ENCODE measurements at places on chromosomes 11 and 22.

DNA sequence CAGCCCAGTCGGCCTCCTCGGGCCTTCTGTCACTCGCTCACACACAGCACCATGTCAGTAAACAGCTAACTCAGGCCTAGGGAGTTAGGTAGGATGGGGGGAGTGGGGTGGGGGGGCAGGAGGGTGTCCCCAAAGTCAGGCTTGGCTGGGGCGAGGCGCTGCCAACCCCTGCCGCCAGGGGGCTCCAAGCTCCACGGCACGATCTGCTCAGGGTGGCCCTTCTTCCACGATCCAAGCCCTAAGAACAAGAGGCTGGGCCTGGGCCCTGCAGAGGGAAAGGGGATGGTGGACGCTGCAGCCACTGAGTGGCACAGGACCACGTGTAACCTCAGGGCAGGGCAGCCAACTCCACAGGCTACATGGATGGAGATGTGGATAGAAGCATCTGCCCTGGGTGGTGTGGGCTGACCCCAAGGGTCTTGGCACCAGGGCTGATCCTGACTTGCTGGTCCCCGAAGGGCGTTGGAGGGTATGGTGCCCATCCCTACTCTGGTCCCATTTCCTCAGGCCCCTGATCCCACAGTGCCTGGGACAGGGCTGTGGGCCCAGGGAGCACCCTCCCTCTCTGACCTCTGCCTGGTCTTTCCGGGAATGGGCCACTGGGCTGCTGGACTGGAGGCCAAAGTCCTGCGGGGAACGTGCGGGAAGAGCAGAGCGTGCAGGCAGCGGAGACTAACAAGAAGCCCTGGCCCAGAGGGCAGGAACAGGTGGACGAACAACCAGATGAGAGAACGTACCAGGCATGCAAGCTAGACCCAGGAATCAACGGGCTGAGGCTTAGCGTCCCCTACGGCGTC is 29.1 kb upstream of the TXNRD2 start:
- no peak for DNase-seq

- DNase-seq = peak; percentile 35
Observed at GRCh38 chr11:32090545-32091370, at the start of gene RCN1. TSS of gene RCN1 (plus strand) at chr11:32091074. CDS start at chr11:32091197, 123 bp downstream.

- peak; percentile 36 for DNase-seq
Observed at GRCh38 chr11:22711880-22712279, 45.5 kb downstream of the GAS2 start.

DNA sequence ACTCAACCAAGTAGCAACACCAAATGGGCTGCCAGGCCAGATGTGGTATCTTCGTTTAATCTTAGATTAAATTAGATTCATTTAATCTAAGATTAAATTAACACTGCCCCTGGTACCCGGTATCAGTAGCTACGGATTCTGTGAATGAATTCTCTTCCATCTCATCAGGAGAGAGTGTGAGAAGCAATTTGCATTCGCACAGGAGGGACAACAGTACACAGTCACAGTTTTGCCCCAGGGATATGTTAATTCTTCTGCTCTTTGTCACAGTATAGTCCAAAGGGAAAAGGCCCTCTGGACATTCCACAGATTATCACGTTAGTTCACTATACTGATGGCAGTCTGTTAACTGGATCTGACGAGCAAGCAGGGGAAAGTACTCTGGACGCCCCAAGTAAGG is 22.9 kb downstream of the ASCL2 start:
- DNase-seq = no peak

DNA sequence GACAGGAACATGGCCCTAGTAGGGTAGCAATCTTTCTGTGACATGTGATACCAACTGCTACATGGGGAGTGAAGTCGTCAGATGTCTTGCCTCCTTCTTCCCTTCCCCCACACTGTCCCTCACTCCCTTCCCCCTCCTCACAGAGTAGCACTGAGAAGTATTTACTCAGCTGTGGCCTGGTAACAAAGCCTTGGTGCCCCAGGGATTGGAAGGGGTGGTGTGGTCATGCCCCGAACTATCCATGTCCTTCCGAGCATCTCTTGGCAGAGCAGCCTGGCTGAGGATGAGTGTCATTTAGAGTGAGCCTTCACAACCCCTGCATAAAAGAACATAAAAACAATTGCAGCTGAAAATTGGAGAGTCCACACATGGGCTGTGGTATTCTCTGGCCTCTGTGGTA is 46.1 kb downstream of the ARFGAP2 start:
- DNase-seq = no peak

DNA sequence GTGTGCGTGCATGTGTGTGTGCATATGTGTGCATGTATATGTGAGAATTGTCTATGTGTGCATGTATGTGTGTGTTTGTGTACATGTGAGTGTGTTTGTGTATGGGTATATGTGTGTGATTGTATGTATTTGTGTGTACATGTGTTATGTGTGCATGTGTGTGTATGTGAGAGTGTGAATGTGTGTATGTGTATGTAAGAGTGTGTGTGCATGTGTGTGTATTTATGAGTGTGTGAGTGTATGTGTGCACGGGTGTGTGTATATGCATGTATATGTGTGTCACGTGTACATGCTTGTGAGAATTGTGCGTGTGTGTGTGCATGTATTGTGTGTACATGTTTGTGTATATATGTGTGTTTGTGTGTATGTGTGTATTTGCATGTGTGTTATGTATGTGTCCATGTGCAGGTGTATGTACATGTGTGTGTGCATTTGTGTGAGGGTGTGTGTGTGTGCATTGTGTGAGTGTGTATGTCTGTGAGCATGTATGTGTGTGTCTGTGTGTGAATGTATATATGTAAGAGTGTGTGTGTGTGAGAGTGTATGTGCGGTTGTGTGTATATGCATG is 16.0 kb downstream of the MB start:
- DNase-seq = no peak

GRCh38 chr11:117071344-117071787 is 26.9 kb downstream of the SIK3 start:
- DNase-seq = no peak

DNA sequence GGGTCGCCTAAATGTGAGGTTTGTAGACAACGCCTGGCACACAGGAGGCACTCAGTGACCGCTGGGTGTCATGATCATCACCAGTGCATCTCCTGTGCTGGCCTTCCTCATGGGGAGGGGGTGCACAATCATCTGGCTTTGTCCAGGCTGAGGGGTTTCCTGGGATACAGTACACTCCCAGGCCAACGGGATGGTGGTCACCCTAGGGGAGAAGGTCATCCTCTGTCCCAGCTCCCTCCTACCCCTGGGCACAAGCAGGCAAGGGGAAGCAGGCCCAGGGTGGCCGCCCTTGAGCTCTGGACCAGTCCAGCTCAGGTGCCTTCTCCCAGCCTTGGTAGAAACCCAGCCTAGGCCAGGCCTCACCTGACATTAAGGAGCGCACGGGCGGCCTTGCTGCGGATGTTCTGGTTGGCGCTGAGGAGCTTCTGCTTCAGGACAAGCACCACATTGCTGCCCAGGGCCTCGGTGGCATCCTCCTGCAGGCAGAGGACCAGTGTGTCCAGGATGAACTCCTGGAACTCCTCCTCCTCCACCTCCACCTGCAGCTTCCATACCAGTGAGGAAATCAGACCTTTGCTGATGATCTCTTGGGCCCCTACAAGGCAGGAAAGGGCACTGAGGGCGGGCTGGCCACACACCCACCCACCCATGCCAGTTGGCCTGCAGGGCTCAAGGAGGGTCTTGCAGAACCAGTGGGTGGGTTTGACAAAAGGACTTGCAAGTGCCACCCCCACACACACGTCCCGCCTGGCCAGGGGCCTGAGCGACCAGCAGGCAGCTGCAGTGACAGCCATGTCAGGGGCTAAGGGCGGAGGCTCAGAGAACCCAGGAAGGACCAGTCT is 6.6 kb upstream of the GNAZ start:
- no peak for DNase-seq

DNA sequence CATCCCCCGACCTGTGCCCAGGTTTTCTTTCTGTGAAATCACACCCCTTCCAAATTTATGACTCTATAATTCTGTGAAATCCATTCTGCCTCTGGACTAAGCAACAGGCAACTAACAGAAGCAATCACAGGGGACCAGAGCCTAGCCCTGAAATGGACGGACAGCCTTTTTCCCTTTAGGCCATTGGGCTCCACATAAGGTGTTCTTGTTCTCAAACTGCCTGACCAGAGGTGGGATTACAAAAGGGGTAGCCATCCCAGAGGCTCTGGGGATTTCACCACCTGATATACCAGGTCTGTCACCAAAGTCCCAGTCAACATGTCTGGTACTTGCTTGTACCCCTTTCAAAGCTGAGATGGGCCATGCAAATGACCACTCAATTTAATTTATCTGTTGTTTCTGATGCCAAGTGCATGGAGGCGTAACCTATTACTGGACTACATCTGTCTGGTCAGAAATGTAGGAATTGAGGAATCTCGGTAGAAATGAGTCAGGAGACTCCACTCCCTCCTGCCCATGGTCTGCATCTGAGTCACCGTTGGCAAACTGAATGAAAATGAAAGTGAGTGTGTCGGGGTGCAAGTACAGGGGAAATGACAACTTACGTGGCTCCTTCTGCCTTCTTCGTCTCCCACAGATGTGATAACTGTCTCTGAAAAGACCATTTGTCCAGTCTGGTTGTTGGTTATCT is 10.2 kb downstream of the DKK3 start:
- peak; percentile 86 for DNase-seq

GRCh38 chr11:8209208-8209807 is 40.5 kb upstream of the RIC3 start:
- no peak for DNase-seq

DNA sequence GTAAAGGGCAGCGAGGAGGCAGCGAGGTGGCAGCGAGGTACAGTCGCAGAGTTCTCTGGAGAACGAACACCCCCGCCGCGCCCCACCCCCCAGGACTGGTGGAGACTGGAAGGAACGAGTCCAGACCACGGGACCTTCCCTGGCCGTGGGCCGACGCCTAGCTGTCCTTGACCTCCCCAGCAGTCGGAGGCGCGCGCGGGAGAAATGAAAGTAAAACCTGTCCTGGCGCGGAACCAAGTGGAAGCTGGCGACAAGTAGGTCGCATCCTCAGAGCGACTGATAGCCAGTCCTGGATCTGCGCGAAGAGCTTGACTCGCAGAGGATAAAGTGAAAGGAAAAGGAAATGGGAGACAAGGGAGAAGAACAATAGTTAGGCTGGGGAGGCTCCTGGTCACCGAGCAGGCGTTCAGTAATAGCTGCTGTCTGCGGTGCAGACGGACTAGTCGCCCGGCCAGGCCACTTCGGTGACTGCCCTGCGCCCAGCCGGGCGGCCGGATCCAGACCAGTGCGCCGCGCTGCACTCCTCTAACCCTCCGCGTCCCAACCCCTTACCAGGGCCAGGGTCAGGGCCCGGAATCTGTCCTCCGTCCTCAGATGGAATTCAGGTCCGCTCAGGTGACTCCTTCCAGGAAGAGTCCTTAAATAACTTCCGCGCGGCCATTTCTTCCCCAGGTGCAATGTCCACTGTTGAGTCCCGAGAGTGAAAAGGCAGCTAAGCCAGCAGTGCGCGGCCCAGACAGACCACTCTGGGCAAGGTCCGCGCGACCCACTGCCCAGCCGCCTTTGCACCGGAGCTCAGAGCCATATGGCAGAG is 1.9 kb upstream of the ADM start:
- peak; percentile 67 for DNase-seq

- DNase-seq = peak; percentile 88
Observed at GRCh38 chr11:112226062-112226830, at the start of gene PTS. TSS of gene PTS (plus strand) at chr11:112226428. CDS start at chr11:112226444, 16 bp downstream.

- DNase-seq = no peak
Observed at GRCh38 chr11:6833356-6833755, 12.1 kb upstream of the OR10A5 start.

DNA sequence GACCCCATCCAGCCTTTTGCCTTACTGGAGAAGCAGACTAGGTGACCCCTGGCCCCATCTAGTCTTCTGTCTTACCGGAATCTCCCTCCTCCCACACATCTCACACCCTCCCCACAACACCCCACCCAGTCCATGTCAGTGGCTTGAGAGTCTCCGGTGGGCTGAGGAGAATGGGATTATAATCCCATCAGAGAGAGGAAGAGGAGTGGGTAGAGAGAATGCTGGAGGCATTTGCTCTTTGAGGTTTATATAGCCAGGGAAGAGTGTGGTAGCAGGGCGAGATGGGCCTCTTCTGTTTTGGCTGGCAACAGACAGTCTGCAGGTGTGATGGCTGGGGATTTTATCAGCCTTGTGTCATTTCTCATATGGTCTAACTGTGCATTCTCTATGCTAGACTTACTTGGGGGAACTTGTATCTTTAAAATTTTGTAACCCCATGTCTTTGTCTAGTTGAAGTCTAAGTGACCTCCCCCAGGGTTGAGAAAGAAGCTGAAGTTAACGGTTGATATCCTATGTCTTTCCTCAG is 50.3 kb downstream of the GRAMD1B start:
- DNase-seq = no peak

GRCh38 chr11:13450832-13451397 is 12.1 kb downstream of the BTBD10 start:
- DNase-seq = no peak

DNA sequence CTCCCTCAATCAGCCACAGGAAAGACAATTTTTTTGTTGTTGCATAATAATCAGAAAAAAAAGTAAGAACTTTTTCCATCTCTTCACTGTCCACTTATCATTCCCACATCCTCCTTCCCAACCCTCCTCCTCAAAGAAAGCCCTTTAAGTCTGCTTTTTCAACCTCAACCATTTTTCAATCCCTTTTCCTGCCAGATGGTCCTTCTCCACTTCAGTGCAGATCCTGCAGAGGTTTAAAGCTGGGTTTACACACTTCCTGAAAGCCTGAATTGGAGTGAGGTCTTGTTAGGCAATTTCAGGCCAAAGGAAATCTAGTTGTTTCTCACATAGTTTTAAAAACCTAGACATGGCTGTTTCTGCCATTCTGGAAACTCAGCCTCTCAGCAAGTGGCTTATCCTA is 78.3 kb downstream of the RPL27A start:
- DNase-seq = no peak

GRCh38 chr22:43343262-43343669 is at the start of gene SCUBE1:
TSS of gene SCUBE1 (minus strand) at chr22:43343372. CDS start at chr22:43343261, 111 bp downstream.
- DNase-seq = peak; percentile 14

GRCh38 chr11:30092518-30092917 is 75.7 kb upstream of the KCNA4 start:
- DNase-seq = no peak

DNA sequence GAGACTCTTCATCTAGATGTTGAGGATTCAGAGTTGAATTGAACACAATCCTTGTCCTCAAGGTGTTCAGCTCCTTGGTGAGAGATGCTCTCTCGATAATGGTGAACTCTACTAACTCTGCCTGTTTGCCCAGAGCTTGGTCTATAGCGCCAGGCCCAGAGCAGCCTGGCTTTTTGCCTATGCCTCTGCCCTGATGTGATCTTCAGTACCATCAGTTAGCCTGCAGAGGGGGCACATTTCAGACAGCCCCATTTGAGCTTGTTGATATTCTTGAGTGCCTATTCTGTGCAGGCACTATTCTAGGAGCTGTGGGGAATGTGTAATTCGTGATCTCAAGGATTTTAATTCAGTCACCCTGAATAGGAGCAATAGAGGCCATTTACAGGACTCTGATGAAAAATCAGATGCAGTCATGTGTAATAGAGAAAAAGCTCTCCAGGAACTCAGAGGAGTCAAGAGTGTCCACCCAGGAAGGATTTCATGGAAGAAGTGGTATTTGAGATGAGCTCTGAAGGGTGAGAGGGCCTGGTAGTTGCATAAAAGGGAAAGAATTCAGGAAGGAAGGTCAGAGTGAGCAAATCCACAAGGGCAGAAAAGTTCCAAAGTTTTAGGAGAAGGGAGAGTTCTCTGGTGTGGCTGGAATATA is 19.3 kb downstream of the GTPBP1 start:
- DNase-seq = peak; percentile 28
